ENCODE measurements at places on chromosomes 11 and 22.

DNA sequence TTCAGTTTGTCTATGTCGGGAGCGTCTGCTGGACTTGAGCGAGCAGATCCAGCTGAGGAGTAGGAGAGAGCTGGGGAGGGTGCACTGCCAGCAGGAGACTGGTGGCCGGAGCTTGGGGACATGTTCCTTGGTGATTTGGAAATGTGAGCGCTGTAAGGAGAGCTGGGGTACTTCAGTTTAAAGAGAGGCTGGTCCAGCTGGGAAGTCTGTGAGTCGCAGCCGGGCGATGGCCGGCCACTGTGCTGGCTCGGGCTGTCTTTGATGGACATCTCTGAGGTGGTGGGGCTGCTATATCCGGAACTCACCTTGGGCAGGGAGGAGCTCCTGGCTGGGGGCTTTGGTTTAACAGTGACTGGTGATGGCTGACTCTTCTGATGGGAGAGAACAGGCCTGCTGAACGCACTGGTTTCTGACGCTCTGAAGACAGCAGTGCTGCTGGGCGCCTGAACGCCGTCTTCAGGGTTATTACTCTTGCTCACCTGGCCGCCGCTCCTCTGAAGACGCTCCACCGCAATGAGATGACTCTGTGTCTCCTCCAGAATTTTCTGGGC is 63.6 kb upstream of the PITPNB start:
- DNase-seq = no peak

- peak; percentile 24 for DNase-seq
Measured at GRCh38 chr22:38849811-38850210, 6.0 kb upstream of the NPTXR start.

DNA sequence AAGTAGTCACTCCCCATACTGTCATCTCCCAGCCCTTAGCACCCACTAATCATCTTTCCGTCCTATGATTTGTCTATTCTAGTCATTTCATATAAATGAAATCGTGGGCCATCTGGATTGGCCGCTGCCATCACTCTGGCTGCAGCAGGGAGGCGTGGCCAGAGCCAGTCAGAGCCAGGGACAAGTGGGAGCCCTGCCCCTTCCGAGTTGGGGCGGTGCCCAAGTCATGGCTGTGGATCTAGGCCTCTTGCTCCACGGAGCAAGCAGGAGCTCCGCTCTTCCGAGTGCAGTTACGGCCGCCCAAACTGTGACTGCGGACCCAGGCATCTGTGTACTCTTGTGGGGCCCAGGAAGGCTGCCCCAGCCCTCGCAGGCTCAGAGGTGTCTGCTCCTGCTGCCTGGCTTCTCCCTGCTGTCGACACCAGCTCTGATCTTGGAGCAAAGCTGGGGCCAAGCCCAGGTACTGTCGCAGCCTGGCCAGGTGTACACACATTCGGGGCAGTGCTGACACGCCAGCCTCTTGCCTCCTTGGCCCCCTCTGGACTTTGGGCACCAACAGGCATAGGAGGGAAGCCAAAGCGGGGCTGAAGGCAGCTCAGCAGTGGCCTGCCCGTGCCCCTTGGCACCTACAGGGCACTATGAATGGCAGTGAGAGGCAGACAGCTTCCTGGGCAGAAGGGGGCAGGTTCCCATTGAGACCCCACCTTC is 8.4 kb downstream of the MRPL48 start:
- peak; percentile 54 for DNase-seq

GRCh38 chr11:92300876-92301275 is 76.3 kb downstream of the FAT3 start:
- no peak for DNase-seq

DNA sequence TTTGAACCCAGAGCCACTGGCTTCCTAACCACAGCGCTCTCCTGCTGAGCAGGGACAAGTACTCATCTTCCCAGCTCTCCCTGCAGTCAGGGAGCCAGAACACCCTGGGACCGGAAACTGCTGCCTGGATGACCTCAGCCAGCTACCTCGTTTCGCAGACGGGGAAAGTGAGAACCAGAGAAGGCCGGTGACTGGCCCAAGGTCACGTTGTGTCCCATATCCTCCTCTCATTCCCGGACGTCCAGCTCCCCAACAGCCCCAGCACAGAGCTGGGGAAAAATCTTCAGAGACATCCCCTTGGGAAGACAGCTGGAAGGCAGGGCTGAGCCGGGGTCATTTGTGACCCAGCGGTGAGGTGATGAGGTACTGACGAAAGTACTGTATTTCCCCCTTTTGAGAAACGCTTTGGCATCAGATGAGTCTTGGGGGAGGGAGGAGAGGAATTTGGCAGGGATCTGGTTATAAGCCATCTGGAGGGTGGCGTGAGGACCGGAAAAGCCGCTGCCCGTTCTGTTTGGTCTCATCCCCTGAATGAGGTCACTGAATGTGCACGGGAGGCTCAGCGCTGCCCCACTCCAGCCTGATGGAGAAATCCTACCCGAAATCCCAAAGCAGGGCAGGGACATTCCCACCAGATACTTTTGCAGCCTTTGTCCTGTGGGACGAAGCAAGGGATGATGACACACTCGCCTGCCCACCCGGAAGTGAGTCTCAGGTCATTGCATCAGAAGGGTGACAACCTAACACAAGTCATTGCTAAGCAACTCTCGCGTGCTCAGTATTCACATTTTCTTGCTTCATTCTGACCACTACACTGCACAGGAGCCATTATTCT is 41.1 kb downstream of the LIF start:
- peak; percentile 69 for DNase-seq

- no peak for DNase-seq
Measured at GRCh38 chr11:92380882-92381281, 156.3 kb downstream of the FAT3 start.

DNA sequence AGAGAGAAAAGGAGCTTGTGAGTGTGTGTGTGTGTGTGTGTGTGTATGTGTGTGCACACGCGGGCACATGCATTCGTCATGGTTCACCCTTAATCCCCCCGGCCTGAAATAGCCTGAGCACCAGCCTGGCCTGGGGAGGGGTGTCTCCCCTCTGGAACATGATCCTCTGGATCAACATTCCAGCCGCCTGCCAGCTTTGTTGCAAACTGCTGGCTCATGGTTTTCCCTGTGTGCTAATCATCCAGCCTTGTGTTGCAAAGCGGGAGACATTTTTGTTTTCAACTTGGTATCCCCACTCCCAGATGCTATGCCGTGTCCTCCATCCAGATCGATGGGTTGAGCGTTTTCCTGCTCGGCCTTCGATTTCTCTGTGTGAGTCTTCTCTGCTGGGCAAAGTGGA is 94.3 kb downstream of the FEZ1 start:
- peak; percentile 58 for DNase-seq

- peak; percentile 2 for DNase-seq
Measured at GRCh38 chr22:24824250-24824649, 18.2 kb downstream of the SGSM1 start.

DNA sequence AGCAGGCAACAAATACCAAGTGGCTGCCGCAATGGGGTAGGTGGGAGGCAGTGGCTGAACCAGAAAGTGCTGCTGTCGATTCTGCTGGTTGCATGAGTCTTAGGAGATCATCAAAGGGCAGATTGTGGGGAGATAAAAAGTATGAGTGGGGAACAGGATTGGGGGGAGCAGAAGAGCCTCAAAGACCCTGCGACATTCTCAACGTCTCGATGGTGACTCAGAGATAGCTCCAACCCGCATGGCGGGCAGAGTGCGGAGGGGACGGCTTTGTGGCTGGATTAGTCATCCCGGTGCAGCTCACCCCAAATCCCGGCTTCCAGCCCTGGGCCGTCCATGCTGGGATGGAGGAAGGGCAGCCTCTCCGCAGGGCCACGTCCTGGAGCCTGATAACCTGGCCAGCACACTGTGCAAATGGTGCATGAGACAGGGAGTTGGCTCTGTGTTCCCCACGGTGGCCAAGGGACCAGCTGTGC is 11.6 kb upstream of the RTN4R start:
- no peak for DNase-seq

GRCh38 chr11:67638535-67639437 is 777 bp downstream of the TBX10 start:
- no peak for DNase-seq

GRCh38 chr11:12686246-12687060 is 12.2 kb downstream of the TEAD1 start:
- DNase-seq = no peak

GRCh38 chr22:27108425-27109114 is 451.2 kb downstream of the MIAT start:
- DNase-seq = peak; percentile 59

DNA sequence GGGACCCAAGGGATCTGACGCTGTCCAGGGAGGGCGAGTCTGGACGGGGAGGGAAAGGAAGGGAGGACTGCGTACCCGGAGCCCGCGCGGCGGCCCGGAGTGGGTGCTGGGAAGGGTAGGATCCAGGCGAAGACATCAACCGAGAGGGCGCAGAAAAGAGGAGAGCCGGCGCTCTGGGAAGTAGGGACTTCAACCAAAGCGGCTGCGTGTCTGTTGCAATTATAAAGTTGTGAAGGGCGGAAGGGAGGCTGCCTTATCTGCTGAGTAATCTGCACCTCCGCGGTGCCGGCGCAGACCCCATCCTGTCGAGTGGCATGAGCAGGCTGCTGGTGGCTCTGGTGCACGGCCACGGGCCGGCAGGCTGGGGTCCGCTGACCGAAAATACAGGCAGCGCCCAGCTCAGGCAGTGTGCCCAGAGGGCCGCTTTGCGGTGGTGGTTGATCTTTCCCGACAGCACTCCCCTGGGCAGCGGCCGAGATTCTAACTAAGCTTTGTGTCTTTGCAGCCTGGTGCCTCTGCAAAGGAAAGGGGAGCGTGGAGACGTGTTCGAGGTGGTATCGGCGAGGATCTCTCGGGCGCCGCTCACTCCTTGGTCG is 978 bp downstream of the C11orf87 start:
- DNase-seq = peak; percentile 39

GRCh38 chr11:79396001-79396400 is 44.8 kb downstream of the TENM4 start:
- DNase-seq = no peak
